ENCODE measurements at places on chromosomes 6 and 20.

GRCh38 chr6:83055366-83055964 is 10.2 kb downstream of the UBE3D start:
- no peak for DNase-seq

DNA sequence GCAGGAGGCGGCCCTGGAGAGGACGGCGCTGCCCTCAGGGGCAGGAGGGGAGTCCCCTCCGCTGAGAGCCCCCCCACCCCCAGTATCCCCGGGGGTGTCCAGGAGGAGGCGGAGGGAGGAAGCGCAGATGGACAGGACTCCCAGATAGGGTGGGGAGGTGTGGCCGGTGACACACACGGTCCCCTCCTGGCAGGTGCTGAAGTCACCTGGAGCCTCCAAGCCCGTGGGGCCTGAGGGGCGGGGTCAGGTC is 1.4 kb downstream of the STMN3 start:
- no peak for DNase-seq

GRCh38 chr20:63223121-63223825 is 7.3 kb upstream of the YTHDF1 start:
- peak; percentile 29 for DNase-seq

DNA sequence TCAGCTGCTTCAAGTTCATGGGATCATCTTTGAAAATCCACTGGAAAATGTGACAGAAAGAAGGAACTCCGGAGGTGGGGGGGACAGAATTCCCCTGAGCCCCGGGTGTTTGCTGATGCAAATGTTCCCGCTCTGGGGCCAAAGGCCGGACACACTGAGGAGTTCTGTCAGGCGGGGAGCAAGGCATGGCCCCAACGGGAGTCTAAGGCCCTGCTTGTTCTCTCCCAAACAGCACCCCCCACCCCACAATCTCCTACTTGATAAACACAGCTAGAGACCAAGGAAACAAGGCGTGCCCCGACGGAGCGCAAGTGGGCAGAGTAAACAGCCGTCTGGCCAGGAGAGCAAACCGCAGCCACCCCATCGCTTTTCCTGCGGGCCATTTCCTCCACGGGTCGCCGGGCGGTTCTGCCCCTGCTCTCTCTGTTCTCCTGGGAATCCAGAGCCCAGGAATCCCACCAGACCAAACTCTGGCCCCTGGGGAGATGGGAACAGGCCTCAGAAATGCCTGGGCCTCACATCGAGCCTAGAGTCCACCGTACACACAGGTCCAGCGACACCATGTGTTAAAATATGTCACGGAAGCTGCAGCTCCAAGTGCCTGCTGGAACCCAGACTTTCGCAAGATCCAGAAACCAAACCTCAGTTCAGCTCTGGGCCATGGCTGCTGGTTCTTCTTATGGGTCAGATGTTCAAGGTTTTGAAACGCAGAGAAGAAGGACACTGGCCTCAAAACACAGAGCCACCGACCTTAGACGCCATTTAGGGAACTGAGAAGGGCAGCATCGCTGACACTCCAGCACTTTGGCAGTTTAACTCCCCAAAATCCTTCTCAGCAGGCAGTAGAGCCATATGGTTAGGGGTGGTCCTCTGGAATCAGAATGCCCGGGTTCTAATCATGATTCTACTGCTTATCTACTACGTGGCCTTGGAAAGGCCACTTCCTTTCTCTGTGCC is 104.2 kb downstream of the PREX1 start:
- no peak for DNase-seq

DNA sequence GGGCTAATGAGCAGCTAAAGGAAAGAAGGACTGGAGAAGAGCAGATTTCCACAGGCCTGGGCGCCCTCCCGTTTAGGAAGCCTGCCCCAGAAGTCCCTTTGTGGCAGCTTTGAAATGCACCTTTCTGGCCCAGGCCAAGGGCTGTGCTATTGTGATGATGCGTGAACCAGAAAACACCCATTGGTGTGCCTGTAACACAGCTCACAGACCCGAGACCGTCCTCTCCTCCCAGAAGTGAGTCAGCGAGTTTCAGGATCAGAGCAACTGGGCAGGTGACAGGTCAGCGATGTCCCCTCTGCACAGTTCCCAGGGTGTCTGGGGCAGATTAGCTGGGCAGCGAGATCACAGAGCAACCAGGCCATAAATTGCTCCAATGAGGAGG is 71.9 kb upstream of the SULF2 start:
- no peak for DNase-seq

DNA sequence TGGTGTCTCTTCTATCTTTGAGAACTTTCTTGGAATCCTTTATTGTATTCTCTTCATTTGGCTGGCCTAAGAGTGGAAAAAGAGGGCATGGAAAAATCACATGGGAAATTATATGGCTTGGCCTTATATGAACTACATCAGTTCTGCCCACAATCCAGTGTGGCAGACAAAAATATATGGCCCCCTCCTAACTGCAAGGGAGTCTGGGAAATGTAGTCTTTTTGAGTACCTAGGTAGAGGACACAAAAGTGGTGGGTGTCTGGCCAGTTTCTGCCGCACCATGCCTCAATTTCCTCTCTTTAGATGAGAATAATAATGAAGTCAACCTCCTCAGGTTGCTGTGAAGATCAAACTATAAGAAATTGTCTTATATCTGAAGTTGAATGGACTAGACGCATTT is 109.3 kb downstream of the SCP2D1 start:
- DNase-seq, result no peak

GRCh38 chr6:26157251-26158075 is 70.2 kb downstream of the HFE start:
- DNase-seq, result peak; percentile 39

GRCh38 chr20:7171911-7172310 is 404.4 kb downstream of the BMP2 start:
- DNase-seq, result no peak

DNA sequence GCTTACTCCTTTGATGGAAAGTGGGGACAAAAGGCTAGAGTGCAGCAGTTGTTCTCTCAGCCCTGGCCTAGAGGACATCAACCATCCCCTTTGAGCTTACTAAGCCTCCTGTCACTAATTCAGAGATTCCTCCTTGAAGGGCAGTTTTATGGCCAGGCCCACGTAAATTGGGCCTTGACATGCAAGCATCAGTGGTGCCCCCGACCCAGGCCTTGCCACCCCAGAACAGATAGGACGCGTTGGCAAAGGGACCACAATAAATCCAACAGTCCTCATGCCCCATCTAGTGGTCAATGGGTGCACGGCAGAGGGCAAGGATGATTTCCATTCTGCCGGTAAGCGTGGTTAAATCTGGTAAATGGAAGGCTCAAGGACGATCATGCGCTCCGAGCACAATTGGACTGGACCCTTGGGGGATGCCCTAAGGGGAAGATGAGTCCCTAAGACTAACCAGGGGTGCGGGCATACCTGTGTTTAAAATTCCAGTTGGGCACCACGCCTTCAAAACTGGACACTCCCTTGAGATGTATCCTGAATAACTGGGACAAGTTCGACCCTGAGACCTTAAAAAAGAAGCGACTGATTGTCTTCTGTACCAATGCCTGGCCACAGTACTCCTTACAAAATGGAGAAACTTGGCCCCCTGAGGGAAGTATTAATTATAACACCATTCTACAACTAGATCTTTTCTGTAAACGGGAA is 32.6 kb downstream of the CEP85L start:
- peak; percentile 57 for DNase-seq

GRCh38 chr20:43981540-43981939 is 66.9 kb downstream of the TOX2 start:
- DNase-seq, result no peak

Data from stimulated activated CD8-positive, alpha-beta memory T cell treated with anti-CD3 and anti-CD28 coated beads, Interleukin-15, amount 100 ng/mL, for 1 hour (primary cell).